ENCODE measurements at places on chromosomes 1 and 21.

GRCh38 chr1:109231066-109231465 is 17.3 kb downstream of the SARS1 start:
- DNase-seq: no peak

GRCh38 chr1:64090436-64090835 is 113.0 kb upstream of the UBE2U start:
- DNase-seq: no peak

DNA sequence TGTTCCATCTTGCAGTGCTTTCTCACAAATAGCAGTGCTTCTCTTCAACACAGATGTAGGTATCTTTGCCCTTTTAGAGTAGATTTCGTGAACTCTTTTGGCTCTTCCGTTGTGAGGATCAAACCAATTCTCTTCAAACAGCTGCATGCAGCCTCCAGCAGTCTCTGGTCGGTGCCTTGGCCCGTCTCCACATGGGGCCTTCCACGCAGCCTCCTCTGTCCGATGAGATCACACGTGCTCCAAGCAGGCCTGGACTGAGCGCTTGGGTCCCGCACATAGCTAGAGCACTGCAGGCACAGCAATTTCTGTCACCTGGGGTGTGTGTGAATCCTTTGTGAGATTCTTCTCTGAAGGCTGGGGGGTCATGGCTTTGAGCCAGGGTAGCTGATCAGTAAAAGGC is 82.8 kb upstream of the KCNE2 start:
- no peak for DNase-seq

DNA sequence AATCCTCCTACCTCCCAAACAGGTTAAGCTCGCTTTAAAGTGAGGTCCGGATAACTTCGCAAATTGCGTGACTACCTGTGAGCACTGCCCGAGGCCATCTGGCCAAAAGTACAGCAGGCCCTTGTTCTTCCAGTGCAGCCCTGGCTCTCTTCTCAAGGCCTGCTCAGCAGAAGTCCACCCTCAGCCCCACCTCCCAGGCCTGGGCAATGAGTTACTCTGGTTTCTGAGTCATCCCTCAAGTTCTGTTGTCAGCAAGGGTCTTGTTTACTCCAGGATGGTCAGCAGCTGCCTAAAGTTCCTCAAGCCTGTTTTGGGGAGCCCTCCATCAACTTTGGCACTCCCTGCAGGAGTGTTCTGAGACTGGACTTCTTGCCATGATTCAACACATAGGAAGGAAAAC is 101.7 kb downstream of the BCAR3 start:
- DNase-seq: no peak

- DNase-seq: no peak
Measured at GRCh38 chr21:28522014-28522799, 470.5 kb downstream of the LTN1 start.

DNA sequence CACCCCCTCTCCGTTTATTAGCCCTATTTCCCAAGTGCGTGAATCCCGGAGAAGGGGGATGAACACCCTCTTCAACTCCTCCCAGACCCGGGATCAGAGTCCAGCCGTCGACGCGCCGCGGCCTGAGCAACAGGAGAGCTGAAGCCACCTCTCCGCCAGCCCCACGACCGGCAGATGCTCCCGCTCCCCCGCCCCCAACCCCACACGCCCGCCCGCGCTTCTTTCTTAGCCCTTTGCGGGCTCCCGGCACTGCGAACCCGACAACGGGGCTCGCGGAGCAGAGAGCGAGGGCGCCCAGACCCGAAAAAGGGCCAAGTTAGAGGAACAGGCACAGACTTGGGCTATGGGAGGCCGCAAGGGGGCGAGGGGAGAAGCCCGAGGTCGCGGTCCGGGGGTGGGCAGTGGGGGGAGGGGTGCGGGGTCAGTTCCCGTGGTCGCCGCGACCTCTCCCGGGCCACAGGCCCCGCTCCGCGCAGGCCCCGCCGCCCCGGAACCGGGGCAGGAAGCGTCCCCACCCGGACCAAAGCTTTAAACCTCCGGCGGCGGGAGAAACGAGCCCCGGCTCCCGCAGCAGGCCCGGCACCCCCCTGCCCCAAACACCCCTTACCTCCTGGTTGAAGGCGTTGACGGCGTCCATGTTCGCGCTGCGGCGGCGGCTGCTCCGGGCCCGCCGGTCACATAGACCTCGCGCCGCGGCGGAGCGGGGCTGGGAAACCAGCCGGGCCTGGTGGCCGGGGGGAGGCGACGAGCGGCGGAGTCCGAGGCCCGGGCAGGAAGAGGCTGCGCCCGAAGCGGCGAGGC is 662 bp downstream of the SCAF4 start:
- no peak for DNase-seq

- DNase-seq: no peak
Measured at GRCh38 chr21:27493542-27493941, 526.7 kb upstream of the ADAMTS5 start.

GRCh38 chr1:188027613-188028012 is 1198.9 kb downstream of the PLA2G4A start:
- DNase-seq: no peak

DNA sequence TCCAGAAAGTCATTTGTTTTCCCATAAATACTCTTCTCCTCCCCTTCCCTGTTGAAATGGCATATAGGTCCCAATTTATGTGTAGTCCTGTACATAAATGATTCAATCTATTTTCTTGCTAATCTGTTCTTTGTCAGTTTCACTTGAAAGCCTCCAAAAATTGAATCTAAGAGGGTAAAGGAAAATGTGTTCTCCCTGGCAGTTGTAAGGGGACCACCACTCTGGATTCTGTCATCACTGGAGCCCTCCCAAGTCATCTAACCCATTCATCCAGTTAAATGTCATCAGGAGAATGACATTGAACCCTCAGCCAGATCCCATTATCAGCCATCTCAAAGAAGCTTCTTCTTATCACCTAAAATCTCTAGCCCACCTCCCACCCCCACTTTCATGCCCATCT is 35.0 kb upstream of the RNF2 start:
- no peak for DNase-seq

DNA sequence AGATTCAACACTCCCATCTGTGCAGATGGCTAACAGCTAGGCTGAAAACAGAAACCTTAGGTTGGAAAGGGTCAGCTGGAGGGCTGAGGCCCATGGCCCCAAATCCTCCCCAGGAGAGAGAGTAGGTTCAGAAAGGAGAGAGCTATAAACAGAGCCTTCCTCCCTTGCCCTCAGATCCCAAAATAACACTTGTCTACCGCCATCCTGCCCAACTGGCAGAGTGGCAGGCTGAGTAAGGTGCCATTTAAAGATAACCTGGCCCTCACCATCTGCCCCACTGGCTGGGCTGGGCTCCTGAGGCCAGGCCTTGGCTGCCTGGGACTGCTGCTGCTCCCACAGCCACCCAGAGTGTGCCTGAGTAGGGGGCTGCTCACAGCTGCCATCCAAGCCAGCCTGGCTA is 4.3 kb upstream of the SHISA4 start:
- no peak for DNase-seq

Measured in NCI-H1092 (cell line).